ENCODE measurements at places on chromosomes 6 and 20. TPM values are rescaled to one million over a fixed set of nuclear protein-coding genes. Genes with fewer than 3 reads are reported as not detected.

DNA sequence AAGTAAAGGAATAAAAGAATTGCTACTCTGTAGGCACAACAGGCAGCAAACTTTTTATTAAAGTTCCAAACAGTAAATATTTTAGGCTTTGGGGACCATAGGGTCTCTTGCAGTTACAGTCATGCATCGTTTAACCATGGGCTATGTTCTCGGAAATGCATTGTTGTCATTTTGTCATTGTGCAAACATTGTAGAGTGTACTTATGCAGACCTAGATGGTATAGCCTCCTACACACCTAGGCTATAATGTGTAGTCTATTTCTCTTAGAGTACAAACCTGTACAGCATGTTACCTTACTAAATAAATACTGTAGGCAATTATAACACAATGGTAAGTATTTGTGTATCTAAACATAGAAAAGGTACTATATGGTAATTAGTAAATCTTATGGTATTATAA lies 54.7 kb downstream of the CDS2 start:
- H3K4me1 ChIP-seq = peaks cover 7% of the 10 kb centered on the region
- no peak overlapping the region for H3K27ac ChIP-seq
- DNase-seq = no peak
- no peak overlapping the region for H3K4me3 ChIP-seq
- H3K36me3 ChIP-seq = peaks cover 51% of the 10 kb centered on the region

Gene GGTLC1
- total RNA-seq = not detected

DNA sequence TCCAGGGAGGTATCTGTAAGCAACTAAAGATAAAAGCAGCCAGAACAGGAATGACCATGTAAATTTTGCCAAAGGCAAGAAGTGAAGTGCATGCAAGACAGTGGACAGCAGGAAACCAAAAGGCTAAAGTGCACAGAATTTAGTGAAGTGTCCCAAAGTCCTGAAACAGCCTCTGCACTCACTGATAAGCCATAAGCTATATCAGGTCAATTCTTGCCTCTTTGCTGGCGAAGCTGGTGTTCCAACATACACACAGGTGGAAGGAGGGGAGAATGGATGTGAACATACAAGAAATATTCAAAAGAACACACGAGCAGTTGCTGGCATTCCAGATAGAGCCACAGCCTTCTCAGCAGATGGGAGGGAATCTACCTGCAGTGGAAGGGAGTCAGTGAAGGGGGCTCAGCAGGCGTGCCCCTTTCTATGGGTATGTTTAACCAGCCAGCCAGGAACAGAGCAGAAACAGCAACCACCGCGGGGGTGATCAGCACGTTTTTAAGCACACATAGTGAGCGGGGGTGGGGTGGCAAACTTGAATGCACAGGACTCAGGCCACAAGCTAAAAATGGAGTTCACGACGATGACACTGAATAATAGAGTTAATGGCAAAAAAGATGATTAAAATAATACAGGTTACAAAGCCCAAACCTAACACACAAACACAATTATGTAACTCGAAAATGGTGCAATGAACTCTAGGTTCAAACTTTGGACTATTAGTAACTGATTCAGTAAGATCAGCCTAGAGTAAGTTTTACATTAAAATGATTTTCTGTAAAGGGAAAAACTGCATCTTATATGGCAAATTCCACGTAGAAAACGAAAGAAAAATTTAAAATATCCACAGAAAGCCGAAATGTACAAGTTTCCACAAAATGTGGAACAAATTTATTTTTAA lies 1.2 kb downstream of the ECI2 start:
- H3K36me3 ChIP-seq = peaks cover 36% of the 10 kb centered on the region
- DNase-seq = peak; percentile 22
- peak overlapping the region; percentile 80 for H3K4me3 ChIP-seq
- peak overlapping the region; percentile 84 for H3K27ac ChIP-seq

- DNase-seq = no peak
- H3K27me3 ChIP-seq = no peaks in the 10 kb centered on the region
- H3K4me1 ChIP-seq = peaks cover 5% of the 10 kb centered on the region
Measured at GRCh38 chr20:33351696-33352095, 49.6 kb downstream of the CDK5RAP1 start.

GRCh38 chr6:122569230-122569771 lies 40.9 kb upstream of the PKIB start:
- no peak overlapping the region for H3K27ac ChIP-seq
- DNase-seq = no peak
- no peak overlapping the region for H3K4me3 ChIP-seq

Gene FAM162B
- not detected for total RNA-seq
